ENCODE measurements at places on chromosomes 3 and 15.

DNA sequence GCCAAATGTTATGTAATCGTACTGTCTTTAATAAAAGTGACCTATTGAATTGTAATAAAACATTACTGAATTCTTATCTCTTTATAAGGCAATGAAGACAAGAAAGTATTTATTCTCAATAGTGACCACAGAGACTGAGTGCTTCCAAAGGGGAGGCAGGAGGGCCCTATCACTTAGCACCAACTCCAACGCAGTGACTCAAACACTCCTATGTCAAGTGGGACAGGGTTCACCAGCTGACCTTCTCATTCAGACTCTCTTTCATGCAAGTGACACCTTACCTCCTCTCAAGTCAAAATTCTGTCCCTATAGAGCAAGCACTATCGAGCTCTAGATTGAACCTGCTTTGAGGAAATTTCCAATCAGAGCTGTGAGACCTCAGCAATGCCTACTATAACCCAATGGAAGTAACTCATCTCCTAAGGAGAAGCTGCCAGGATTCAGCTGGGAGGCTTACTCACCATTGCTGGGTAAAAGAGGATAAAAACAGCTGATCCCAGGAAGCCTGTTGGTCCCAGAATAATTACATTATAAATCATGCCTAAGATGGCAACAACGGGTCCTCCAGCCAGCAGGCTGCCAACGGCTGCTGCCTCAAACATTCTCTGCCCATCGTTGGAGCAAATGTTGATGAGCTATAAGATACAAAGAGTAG, 35.6 kb downstream of the ABCC5 start:
- no peak for DNase-seq

DNA sequence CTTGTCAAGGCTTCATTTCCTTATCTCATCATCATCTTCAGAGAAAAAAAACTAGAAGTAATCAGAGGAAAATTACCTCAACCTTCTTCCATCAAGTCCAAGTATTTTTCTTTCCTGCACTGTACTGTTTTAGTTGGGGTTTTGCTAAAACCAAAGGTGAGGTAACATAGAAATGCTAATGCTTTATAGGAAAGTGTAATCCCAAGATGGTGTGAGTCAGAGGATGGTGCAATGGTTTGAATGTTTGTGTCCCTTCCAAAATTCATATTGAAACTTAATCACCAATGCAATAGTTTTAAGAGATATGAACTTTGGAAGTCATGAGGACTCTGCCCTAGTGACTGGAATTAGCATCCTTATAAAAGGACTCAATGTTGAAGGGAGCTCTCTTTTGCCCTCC, 79.5 kb downstream of the KBTBD8 start:
- DNase-seq: no peak

DNA sequence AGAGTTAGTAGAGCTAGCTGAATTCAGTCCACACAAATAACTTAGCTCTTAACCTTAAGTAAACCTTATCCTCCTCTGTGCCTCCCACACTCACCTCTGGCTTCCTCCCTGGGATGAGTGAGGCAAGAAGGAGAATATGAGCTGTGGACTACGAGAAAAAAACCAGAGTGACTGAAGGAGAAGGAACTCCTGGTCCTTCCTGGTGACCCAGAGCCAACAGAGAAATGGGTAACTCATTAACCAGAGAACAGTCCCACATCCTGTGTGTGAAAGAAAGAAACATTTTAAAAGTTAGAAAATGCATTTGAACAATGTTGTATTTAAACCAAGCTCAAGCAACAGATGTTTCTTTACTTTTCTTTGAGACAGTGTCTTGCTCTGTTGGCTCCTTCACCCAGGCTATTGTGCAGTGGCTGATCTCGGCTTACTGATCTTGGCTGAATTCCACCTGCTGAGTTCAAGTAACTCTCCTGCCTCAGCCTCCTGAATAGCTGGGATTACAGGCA, 27.5 kb upstream of the FAM81A start:
- peak; percentile 95 for DNase-seq

- no peak for DNase-seq
Observed at GRCh38 chr3:185737740-185738680, 86.8 kb downstream of the IGF2BP2 start.

DNA sequence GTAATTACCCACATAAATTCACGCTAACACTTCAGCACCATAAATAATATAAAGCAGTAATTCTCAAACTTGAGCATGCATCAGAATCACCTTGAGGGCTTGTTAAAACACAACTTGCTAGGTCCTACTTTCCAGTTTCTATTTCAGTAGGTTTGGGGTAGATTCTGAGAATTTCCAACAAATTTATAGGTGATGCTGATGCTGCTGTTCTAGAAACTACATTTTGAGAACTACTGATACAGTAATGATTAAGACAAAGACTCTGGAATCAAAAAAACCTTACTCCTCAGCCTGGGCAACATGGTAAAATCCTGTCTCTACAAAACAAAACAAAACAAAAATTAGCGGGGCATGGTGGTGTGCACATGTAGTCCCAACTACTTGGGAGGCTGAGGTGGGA, 18.8 kb downstream of the TMEM39A start:
- no peak for DNase-seq

- no peak for DNase-seq
Observed at GRCh38 chr3:155196131-155197021, 97.1 kb downstream of the STRIT1 start.

DNA sequence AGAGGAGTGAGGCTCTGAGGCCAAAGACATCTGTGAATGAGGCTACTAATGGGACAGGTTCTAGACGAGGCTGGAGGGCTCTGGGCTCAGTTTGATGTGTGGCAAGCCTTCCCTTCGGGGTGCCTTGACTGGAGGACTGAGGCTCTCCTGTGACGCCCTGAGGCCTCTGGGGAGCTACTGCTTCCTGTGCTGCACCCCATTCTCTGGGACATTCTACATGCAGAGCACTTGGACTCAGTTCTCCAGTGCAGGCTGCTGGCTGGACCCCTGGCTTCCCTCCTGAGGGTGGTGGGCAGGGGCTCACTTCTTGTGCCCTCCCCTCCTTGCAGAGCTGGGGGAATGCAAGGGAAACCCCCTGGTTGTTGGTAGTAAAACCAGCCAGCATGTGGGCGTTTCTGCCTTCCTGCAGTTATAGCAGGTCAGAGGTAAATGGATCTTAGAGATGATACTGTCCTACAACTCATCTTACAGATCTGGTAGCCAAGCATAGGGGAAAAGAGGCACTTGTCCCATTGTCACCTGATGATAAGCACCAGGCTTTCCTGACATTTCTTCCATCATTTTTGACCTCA, 133.3 kb downstream of the CHDH start:
- DNase-seq: no peak

GRCh38 chr3:184733181-184733580, 21.3 kb upstream of the MAGEF1 start:
- peak; percentile 59 for DNase-seq

DNA sequence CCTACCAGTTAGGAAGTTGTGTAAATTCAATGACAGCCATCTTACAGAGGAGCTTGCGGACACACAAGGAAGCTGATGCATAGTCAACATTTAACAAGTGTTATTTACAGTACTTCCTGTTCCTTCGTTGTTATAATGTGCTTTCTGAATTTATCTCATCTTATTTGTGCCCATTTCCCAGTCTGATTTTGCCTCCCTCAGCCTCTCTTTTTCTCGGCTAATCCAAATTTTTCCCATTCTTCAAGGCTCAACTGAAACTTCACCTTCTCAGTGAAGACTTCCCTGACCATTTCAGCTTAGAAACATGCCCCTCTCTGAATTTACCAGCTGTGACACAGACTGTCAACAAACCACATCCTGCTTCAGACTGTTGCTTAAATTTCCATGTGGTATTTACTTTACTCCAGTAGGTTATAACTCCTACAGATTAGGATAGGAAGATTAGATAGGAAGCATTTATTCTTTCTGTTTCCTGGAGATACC, 55.7 kb upstream of the CP start:
- peak; percentile 83 for DNase-seq

DNA sequence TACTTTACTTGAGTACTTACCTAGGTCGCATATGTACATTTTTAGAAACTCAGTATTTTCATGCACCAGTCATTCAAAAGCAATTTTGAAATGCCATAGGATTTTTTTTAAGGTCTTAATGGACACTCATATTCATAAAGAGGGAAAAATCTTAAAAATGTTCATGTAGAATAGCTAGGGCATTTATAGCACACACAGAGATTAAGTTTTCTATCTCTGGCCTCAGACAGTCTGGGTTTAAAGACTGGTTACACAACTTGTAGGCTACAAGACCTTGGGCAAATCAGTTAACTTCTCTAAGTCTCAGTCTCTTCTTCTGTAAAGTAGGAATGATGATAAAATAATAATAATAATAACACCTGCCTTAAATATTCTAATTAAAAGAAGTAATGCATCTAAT, 48.5 kb upstream of the UBP1 start:
- DNase-seq: no peak

- DNase-seq: peak; percentile 48
Observed at GRCh38 chr3:72738752-72739530, 109.3 kb downstream of the SHQ1 start.

- DNase-seq: no peak
Observed at GRCh38 chr3:21801631-21802030, 50.6 kb upstream of the ZNF385D start.

GRCh38 chr3:107235193-107235927, 141.9 kb upstream of the CCDC54 start:
- peak; percentile 15 for DNase-seq

DNA sequence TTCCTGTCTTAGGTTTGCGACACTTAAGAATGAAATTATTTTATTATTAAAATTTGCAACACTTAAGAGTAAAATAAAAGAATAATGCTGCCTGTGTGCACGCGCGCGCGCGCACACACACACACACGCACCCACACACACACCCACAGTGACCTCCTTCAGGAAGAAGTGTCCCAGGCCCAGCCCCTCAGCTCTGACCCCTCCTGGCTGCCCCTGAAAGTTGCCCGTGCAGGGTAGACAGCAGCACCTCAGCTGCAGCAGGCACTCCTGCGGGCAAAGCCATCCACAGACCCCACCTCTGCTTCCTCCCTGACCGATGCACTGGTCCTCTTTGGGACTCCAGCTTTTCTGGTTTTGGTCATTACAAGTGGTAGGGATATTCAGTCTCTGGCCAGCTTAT, 478.2 kb downstream of the NTRK3 start:
- DNase-seq: no peak

GRCh38 chr3:171470714-171471227, 10.6 kb upstream of the TNIK start:
- DNase-seq: no peak

DNA sequence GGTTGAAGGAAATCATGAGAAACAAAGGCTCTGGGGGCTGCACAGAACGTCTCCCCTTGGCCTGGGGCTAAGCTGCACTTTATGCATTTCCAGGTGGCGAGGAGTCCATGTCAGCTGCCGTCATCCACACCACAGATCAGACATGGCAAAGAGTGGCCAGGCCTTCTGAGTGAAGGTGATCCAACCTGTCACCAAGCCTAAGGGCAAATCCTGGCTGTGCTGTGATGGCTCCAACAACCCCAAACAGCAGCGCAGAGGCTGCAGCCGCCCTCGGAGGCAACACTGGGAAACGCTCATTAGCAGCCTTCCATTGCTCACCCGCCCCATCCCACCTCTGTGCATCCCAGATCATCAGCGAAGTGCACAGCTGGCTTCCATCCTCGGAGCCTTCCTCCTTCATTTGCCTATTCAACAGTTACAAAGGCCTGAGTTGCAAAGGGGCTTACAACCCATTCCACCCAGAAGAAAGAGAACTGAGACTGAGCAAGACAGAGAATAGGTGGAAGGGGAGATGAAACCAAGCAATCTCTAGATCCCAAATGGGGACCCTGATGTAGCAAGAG, 55.7 kb downstream of the SRGAP3 start:
- DNase-seq: no peak

- no peak for DNase-seq
Observed at GRCh38 chr3:76436894-76437293, 603.0 kb upstream of the ROBO2 start.

DNA sequence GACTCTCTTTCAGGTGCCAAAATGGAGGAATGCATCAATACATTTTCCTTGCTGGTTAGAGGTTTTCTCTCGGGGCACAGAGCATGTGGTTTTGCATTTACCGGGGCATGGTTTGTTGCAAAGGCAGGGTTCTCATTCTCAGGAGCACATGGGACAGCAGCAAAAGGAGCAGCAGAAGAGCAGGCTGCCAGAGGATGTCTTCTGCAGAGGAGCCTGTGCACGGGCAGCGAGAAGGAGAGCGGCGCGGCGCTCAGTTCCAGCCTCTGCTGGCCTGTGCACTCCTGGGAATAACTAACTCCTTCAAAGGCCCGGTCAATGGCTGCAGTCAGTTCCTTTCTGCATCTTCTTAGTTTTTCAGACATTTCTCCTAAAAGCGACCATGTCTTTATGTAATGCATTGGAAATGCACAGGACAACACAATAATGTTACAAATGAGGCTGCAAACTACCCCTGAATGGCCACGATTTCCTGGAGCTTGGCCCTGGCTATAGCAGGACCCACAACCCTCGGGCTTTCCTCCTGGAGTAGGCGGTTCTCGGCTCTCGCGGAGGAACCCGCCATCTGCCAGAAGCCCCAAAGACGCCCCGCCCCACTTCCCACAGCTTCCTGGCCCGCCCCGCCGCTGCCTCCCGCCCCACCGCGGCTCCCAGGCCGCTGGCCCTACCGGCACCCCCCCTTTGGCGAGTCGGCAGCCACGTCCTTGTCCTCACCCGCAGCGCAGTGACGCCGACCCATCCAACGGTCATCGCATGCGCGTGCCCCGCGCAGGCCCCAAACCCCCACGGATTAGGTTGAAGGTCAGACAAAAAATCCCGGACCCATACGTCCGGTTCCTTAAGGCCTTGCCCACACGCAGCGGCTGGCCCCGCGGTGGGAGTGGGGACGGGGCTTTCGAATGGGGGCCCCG, at the start of gene C3orf62:
Gene C3orf62 (minus strand): TSS at position 758 of the 908 bp plus-strand sequence. CDS start 360 bp downstream, at position 398.
- DNase-seq: peak; percentile 78

- DNase-seq: no peak
Observed at GRCh38 chr15:101204739-101205535, 46.9 kb downstream of the CHSY1 start.

DNA sequence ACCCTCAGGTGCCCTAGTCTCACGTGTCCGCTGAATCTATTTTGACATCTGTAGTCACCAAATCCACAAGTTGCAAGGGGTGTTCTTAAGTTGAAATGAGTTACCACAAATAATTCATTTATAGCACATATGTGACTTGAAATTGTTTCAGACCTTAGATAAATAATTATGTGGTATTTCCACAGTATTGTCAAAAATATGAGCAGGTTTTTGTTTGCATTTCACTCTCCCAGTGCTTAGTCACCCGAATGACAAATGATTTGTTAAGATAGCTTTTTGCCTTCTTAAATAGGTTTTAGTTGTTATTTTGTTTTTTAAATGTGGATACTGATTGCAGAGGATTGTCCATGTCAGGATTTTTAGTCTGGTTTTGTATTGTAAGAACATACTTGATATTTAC, 2.6 kb downstream of the MFSD1 start:
- DNase-seq: no peak

All from kidney tubule cell (primary cell).